ENCODE measurements at places on chromosomes 13 and 19.

DNA sequence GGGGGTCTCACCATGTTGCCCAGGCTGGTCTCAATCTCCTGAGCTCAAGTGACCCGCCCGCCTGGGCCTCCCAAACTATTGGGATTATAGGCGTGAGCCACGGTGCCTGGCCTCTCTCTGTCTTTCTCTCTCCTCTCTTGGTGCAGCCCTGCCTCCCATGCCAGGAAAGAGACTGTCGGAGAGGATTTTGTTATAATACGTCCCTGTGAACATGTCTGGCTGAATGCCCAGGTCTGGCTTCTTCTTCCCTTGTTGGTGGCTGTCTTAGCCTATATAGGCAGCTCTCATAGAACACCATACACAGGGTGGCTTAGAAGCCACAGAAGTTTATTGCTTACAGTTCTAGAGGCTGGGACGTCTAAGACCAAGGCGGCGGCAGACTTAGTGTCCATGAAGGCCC lies 46.4 kb downstream of the PEX11G start:
- DNase-seq = no peak

- DNase-seq = no peak
These were observed 25.8 kb upstream of the INTS6 start for GRCh38 chr13:51478418-51479198.

GRCh38 chr19:48190885-48191284 lies 20.4 kb downstream of the ZSWIM9 start:
- DNase-seq = no peak

- no peak for DNase-seq
These were observed 3.2 kb upstream of the PRR36 start for GRCh38 chr19:7877249-7877836.

GRCh38 chr13:112891477-112892401 lies 77.3 kb upstream of the MCF2L start:
- DNase-seq = no peak
